ENCODE measurements at places on chromosomes 12 and 14. TPM values are rescaled to one million over a fixed set of nuclear protein-coding genes. Genes with fewer than 3 reads are reported as not detected.

- DNase-seq = no peak
These were observed 163.0 kb upstream of the FOXG1 start for GRCh38 chr14:28603606-28604005.

GRCh38 chr14:94196057-94196456, 21.9 kb downstream of the PPP4R4 start:
- DNase-seq = no peak

DNA sequence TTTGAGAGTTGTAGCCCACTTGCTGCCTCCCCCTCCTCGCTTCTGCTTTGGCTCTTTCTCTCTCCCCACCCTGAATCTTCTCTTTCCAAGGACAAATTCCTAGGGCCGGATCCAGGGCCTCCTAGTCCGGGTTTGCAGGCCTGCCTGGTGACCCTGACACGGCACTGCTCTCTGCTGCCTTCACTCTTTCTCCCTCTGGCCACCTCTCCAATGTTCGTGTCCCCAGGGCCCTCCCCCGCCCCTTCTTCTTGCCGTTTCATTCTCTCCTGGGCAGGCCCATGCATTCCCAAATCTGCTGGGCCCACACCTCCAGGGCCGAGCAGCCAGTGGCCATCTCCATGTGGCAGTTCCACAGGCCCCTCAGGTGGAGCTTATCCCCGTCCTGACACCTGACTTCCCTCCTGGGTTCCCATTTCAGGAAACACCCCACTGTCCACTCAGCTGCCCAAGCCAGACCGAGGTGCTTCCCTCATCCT, 34.0 kb upstream of the CORO1C start:
- no peak for DNase-seq

DNA sequence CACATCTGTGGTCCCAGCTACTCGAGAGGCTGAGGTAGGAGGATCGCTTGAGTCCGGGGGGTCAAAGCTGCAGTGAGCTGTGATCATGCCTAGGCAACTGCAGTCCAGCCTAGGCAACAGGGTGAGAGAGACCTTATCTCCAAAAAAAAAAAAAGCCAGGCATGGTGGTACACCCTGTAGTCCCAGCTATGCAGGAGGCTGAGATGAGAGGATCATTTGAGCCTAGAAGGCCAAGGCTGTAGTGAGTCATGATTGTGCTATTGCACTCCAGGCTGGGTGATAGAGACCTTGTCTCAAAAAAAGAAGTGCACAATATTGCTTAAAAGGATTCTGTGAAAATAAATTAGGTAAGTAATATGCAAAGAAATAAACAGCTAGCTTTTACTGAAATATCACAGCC, 17.0 kb downstream of the NAA25 start:
- no peak for DNase-seq

Gene TAS2R50
- total RNA-seq = 17.1 TPM

DNA sequence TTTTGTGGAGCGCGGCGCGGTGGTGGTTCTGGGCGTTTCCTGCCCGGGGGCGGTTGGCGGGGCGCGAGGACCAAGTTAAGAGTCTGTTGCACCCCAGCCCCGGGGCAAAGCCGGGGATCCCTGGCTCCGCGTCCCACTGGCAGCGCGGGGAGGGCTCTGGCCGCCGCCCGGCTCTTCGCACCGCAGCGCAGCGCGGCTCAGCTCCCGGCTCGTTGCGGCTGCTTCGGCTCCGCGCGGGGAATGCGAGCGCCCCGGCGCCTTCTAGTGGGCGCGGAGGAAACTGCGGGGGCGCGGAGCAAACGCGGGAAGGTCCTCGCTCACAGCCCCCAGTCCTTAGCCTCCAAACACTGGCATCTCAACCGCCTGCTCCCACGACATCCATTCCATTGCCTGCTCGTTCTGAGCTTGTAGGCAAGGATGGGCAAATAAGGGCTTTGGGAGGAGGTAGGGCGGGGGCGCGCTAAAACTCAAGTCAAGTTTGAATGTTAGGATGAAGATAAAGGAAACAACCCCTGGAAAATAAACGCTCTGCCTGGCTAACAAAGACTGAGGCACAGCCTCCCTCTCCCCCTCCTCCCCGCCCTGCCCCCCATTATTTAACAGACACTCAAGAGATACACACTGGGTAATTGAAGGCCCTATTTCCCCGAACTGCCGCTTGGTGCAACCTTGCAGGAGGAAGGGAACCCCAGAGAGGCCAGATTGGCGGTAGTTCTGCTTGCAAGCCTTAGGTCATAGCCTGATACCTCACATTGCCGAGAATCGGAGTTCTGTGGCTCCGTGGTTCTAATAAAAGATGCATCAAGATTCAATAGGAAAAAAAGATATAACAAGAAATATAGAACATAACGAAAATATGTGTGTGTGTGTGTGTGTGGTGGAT, at the start of gene B4GALNT1:
Gene B4GALNT1, minus strand, starts transcription at position 244 of the 883 bp plus-strand sequence. CDS start 1,069 bp downstream, outside the sequence.
- DNase-seq = peak; percentile 89

GRCh38 chr12:103561174-103561573, 25.9 kb upstream of the STAB2 start:
- no peak for DNase-seq

Gene KRT83
- total RNA-seq = not detected

- DNase-seq = no peak
These were observed 80.7 kb downstream of the PRMT8 start for GRCh38 chr12:3571724-3572123.

DNA sequence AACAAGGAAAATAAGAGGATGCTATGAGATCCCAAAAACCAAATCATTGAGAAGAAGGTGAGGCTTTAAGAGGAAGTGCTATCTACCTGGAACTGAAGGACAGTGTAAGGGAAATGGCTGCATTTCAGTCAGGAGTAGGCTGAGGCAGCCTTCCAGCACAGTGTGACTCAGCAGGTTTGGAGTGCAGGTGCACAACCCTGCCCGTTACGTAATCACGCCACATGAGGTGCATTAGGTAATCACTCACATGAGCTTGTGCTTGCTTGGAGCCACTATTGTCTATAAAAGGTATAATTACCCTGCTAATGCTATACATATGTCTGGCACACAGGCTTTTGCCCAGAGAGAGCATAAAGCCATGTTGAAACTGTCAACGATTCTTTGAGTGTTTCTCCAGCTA, 74.9 kb downstream of the DIO2 start:
- DNase-seq = no peak
